Type B pancreatic cell (in vitro differentiated cells): ENCODE measurements at places on chromosomes 4 and X. TPM values are rescaled to one million over a fixed set of nuclear protein-coding genes. Genes with fewer than 3 reads are reported as not detected.

GRCh38 chr4:25144870-25145481 lies 15.3 kb downstream of the SEPSECS start:
- no peaks in the 10 kb centered on the region for H3K27me3 ChIP-seq
- peaks cover 20% of the 10 kb centered on the region for H3K36me3 ChIP-seq
- H3K4me3 ChIP-seq: no peak overlapping the region
- no peak for DNase-seq

GRCh38 chr4:124862261-124862660 lies 149.7 kb upstream of the ANKRD50 start:
- no peaks in the 10 kb centered on the region for H3K27me3 ChIP-seq
- H3K4me3 ChIP-seq: no peak overlapping the region
- DNase-seq: no peak
- H3K36me3 ChIP-seq: no peaks in the 10 kb centered on the region
- peaks cover 8% of the 10 kb centered on the region for H3K4me1 ChIP-seq

DNA sequence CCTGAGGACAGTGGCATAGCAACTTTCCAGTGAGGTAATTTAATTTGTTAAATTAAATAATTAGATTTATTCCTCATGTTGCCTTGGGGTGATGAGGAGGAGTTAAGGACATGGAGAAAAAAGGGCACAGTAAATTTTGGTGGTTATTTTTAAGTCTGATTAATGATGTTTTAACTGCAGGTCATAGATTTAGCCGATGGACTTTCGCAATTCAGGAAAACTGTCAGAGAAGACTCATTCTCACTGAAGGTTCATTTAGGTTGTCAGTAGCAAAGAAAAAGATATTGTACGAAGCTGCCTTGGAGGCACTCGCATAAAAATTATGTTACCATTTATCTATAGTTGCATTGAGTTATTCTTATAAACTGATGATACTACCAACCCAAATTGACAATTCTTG lies 164.2 kb upstream of the PITX2 start:
- no peaks in the 10 kb centered on the region for H3K4me1 ChIP-seq
- H3K27ac ChIP-seq: no peak overlapping the region
- no peak overlapping the region for H3K4me3 ChIP-seq
- DNase-seq: no peak
- H3K27me3 ChIP-seq: peaks cover 26% of the 10 kb centered on the region
- H3K36me3 ChIP-seq: no peaks in the 10 kb centered on the region

GRCh38 chr4:53055716-53056403 lies 193.7 kb downstream of the RASL11B start:
- no peak for DNase-seq
- H3K27me3 ChIP-seq: no peaks in the 10 kb centered on the region
- no peaks in the 10 kb centered on the region for H3K36me3 ChIP-seq
- H3K27ac ChIP-seq: no peak overlapping the region
- H3K4me1 ChIP-seq: peaks cover 26% of the 10 kb centered on the region

DNA sequence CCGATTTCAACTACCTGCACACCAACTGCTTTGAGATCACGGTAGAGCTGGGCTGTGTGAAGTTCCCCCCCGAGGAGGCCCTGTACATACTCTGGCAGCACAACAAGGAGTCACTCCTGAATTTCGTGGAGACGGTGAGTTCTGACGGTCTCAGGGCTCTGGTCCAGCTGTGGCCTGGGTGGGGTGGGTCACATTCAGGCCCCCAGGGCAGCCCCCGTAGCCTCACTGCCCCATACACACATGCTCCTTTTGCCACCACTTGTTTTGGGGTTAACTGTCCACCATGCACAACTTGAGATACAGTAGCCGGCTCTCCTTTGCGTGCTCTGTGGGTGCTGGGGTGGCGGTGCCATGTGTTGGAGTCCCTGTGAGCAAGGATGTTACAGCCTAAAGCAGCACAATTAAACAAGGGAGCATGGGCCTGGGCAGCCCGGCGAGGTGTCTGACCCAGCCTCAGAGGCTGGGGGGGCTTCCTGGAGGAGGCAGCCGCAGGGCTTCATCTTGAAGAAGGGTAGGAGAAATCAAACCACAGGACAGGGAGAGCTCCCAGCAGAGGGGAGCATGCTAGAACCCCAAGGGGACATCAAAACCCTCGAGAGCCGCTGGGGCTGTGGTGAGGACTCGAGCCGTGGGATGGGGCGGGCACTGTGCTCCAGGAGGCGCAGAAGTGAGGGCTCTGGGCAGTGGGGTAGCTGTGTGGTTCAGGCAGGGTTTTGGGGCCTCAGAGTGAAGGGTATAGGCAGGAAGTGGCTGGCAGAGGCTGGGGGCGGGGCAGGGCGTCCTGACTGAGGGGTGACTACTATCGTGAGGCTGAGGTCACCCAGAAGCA lies 22.0 kb downstream of the CPZ start:
- no peaks in the 10 kb centered on the region for H3K36me3 ChIP-seq
- H3K27ac ChIP-seq: no peak overlapping the region
- H3K4me3 ChIP-seq: no peak overlapping the region

DNA sequence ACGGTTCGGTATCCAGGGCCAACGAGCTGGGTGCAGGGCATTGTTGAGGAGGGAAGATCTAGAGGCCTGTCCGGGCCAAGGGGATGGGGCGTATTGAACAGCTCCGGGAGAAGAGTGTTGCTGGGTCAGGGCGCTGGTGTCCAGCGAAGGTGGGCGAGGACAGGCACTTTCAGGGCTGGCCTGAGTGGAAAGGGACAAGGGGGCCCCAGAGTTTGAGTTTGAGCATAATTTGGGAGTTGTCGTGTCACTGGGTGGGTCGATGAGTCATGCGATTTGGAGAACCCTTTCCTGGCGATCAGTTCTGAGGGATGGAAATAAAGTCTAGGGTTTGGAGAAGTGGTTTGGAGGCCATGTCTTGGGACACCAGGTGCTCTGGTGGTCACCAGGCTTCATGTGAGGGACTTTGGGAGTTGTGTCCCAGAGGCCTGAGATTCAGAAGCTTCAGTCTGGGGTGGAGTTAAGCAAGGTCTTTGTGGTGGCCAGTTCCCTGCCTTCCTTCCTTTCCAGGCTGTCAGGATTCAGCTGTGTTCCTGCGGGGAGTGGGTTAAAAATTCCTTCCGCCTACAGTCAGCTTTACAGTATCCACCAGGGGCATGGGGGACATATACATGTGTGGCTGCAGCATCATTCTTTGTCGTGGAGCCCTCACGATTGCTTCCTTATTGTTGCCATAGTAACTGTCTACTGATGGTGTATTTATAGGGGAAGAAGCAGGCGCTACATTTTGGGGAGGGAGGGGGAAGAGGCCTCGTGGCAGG lies 504 bp downstream of the PRRG3 start:
- H3K27ac ChIP-seq: no peak overlapping the region
- H3K4me1 ChIP-seq: peaks cover 4% of the 10 kb centered on the region
- H3K36me3 ChIP-seq: no peaks in the 10 kb centered on the region
- DNase-seq: no peak
- H3K27me3 ChIP-seq: peaks cover 24% of the 10 kb centered on the region

NOX1 gene
- 0.70 and 1.2 TPM in 2 replicates for total RNA-seq

DNA sequence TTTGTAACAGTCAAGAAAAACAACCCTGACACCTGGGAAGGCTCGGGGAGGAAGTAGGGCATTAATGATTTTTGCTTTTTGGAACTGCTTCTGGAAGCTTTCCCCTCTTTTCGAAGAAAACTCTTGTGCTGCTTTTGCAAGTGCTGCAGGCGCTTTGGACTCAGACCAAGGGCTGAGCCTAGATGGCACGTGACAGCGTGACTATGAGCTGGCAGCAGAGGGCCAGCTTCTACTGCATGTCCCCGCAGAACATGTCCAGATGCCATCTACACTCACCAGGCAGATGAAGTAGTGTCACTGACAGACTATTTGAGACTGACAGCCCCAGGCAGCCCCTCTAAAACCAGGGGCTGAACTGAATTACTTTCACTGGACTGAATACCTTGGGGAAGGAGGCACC lies 6.2 kb downstream of the NR0B1 start:
- H3K4me3 ChIP-seq: no peak overlapping the region
- H3K27ac ChIP-seq: no peak overlapping the region
- DNase-seq: no peak
- H3K27me3 ChIP-seq: peaks cover 17% of the 10 kb centered on the region
- no peaks in the 10 kb centered on the region for H3K36me3 ChIP-seq
- H3K4me1 ChIP-seq: peaks cover 29% of the 10 kb centered on the region

DNA sequence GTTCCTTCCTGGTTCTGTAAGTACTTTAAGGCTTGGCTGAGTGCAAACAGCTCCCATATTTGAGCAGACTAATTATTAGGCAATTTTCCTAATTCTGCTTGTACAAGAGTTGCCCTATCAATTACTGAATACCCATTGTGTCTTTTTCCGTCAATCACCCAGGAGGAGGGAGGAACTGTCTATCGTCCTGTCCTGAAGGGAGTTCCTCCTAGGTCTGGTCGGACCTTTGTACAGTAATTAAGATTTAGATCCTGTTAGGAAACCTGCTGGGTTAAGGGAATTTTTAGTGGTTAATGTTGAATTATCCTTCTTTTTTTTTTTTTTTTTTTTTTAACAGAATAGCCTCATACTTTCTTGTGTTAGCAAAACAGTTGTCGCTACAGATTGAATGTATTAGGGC lies 130.1 kb downstream of the KDM6A start:
- H3K27ac ChIP-seq: no peak overlapping the region
- H3K4me1 ChIP-seq: peaks cover 9% of the 10 kb centered on the region
- H3K4me3 ChIP-seq: no peak overlapping the region
- no peak for DNase-seq
- H3K36me3 ChIP-seq: peaks cover 17% of the 10 kb centered on the region
- no peaks in the 10 kb centered on the region for H3K27me3 ChIP-seq

TLR2 gene
- total RNA-seq: 0.74 and 1.2 TPM in 2 replicates

DNA sequence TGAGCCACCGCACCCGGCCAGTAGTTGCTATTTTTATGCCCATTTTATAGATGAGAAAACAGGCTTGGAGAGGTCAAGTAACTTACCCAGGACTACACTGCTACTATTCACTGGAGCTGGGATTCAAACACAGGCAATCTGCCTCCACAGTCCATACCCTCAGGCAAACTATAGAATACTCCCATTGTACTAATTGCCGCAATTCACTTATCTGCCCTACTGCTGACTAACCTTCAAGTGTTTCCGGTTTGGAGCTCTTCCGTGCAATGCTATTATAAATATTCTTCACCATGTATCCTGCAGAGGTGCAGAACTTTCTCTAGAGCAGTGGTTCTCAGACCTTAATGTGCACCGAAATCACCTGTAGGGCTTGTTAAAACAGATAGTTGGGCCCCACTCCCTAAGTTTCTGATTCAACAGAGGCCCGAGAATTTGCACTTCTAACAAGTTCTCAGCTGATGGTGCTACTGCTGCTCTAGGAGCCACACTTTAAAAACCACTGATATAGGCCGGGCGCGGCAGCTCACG lies 1.9 kb upstream of the G3BP2 start:
- no peaks in the 10 kb centered on the region for H3K27me3 ChIP-seq
- no peak for DNase-seq
- H3K27ac ChIP-seq: peak overlapping the region; percentile 48
- H3K36me3 ChIP-seq: no peaks in the 10 kb centered on the region
- H3K4me3 ChIP-seq: peak overlapping the region; percentile 2
- H3K4me1 ChIP-seq: peaks cover 26% of the 10 kb centered on the region

DNA sequence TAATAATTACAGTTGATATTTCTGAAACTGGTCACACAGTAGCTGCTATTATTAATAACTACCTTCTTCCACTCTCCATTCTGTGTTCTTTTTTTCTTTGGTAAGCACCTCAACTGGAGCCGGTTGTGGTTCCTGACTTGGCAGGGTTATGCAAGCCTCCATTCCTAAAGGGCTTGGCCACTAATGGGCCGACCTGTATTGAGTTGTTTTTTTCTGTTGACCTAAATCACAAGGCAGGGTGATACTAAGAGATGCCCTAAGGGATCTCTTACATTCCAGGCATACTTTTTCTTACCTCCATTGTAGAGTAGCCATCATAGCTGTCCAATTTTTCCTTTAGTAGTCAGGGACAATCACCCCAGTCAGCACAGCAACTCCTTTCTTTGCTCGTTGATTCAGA lies 1295.8 kb upstream of the ADGRL3 start:
- H3K36me3 ChIP-seq: no peaks in the 10 kb centered on the region
- no peaks in the 10 kb centered on the region for H3K27me3 ChIP-seq
- H3K4me3 ChIP-seq: no peak overlapping the region
- peak overlapping the region; percentile 29 for H3K27ac ChIP-seq
- no peaks in the 10 kb centered on the region for H3K4me1 ChIP-seq
- no peak for DNase-seq

DNA sequence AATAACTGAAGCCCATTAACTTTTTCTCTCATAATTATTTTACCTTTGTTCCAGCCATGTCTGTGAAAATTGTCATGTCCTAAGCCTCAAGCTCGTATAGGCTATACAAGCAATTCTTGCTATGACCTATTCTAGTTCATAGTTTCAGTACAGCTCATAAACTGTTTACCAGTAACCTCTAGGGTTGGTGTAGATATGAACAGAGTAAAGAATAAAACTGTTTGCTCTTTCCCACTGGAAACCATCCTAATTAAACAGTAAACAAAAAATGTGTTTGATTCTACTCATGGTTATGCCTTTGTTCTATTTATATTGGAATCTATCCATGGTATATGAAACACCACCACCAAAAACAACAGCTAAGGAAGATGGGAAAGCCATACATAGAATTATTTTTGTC lies 1444.0 kb upstream of the PCDH7 start:
- H3K36me3 ChIP-seq: no peaks in the 10 kb centered on the region
- no peak overlapping the region for H3K27ac ChIP-seq
- DNase-seq: no peak
- no peak overlapping the region for H3K4me3 ChIP-seq
- no peaks in the 10 kb centered on the region for H3K27me3 ChIP-seq

BEX1 gene
- total RNA-seq: 61.9 and 67.8 TPM in 2 replicates

SH3RF1 gene
- 18.8 and 21.6 TPM in 2 replicates for total RNA-seq

- H3K4me1 ChIP-seq: peaks cover 12% of the 10 kb centered on the region
- H3K4me3 ChIP-seq: no peak overlapping the region
- no peaks in the 10 kb centered on the region for H3K27me3 ChIP-seq
- no peak for DNase-seq
Observed at GRCh38 chr4:182400790-182401189, 157.6 kb downstream of the TENM3 start.
